NCI-H1436 (cell line): ENCODE measurements at places on chromosomes 3 and 15.

- DNase-seq = no peak
These were observed 429.6 kb upstream of the MDFIC2 start for GRCh38 chr3:70742081-70742480.

GRCh38 chr3:15653321-15653720, 51.8 kb downstream of the BTD start:
- DNase-seq = no peak

DNA sequence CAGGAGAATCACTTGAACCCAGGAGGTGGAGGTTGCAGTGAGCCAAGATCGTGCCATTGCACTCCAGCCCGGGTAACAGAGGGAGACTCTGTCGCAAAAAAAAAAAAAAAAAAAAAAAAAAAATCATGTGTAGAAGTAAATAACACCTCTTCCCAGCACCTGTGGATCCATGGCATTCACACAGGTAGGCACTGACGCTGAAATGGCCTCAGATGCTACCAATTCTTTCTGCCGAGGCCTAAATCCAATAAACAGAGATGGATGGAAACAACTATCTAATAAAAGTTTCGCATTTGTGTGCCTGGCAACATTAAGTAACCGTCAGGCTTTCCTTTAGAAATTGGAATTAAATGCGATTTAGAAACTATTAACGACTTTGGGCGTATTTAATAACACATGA, 10.3 kb upstream of the LRRC2 start:
- DNase-seq = no peak

DNA sequence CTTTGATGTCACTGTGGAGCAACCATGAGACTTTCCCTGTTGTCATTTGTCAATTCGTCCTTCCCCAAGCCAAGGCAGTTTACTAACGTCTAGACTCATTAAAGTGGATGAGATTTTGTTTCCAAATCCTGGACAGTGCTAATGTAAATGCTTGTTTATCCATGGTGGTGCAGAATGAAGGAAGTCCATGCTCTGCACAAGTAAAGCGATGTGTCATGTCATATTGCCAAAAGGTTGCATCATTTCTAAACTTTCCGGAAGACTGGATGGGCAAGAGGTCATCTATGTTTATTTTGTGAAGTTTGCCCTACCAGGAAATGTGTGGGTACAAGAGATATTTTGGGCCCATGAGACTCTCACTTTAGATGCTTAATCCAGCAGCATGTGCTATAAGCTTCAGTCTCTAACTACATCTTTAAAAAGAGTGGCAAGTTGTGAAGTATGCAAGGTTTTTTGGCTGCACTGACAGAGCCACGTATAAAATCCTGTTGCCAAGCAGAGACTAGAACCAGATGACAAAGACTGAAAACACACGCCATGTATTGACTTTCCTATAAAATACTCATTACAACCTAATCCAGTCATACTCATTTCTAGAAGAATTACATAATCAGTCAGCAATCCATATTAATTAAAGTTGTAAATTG, 72.1 kb upstream of the FNDC3B start:
- no peak for DNase-seq

DNA sequence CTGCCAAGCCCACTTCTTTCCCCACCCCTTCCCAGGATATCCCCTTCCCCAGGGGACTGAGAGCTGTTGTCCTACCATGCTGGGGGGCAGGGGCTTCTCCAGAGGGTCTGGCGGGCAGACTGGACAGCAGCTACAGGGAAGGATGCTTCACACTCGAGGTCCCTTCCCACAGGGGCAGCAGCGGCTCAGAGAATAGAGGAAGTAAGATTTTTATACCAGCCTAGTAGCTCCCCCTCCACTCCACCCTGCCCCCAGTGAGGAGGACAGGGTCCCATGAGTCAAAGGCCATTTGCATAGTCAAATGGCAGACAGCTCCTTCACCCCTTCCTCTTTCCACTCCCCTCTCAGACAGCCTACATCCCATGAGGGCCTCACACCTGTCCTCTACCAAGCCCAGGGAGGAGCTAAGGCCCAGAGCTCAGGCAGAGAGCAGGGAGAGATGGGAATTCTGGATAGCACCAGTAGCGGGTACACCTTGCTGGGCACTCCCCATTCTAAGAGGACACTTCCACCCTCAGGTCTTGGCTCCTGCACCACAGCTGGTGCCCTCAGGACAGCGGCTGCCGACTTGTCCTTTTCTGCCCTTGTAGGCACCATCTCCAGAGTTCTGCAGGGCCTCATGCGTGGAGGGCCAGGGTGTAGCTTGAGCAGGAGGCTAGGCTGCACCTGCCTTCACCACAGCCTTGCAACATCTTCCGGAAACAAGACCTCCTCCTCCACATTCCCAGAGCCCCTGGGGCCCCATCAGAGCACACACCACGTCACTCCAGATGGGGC, at the start of gene TLR9:
TLR9 (minus strand) TSS at position 194 of the 777 bp plus-strand sequence; CDS start at position 78, 116 bp downstream.
- DNase-seq = peak; percentile 38

- DNase-seq = no peak
These were observed 441.0 kb downstream of the TUSC7 start for GRCh38 chr3:117150628-117151027.

DNA sequence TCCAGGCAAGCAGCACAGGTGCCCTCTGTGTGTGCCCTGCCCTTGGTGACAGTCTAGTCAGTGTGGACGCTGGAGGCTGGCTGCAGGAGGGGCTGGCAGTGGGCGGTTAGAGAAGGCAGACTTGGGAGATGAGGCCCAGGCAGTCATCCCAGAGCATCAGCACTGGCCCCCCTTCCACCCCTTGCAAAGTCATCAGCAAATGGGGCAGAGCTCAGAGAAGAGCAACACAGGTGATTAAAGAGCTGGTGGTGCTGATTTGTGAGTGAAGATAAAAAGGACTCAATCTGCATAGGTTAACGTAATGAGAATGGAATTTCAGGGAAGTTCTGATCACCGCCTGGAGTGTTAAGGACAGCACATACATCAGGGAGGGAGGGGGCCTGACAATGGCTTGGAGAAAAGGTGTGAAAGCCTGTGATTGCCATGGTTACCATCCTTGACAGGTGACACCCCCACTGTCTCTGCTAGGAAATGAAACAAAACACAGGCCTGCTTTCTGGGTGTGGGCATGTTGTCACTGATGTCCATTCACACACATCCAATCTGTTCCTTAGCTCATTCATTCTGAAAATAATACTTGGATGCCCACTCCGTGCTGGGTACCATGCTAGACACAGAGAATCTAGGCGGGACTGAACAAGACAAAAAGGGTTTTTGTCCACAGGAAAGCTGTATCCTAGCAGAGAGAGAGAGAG, 269.6 kb upstream of the ST8SIA2 start:
- no peak for DNase-seq

DNA sequence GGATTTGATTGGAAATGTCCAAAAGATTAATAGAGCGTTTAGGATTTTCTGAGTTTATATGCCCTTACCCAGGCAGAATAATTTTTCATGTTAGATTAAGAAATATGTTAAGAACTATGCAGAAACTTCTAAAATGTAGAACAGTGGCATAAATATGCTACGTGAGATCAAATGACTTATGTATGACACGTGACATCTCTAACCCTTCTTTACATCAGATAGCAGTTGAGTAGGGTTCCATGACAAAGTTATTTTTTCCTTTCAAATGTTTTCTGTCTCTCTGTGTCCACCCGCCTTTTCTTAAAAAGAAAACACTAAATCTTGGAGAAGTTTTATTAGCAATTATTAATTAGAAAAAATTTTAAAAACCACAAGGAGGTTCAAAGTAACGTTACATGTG, 8.6 kb upstream of the TFG start:
- no peak for DNase-seq

DNA sequence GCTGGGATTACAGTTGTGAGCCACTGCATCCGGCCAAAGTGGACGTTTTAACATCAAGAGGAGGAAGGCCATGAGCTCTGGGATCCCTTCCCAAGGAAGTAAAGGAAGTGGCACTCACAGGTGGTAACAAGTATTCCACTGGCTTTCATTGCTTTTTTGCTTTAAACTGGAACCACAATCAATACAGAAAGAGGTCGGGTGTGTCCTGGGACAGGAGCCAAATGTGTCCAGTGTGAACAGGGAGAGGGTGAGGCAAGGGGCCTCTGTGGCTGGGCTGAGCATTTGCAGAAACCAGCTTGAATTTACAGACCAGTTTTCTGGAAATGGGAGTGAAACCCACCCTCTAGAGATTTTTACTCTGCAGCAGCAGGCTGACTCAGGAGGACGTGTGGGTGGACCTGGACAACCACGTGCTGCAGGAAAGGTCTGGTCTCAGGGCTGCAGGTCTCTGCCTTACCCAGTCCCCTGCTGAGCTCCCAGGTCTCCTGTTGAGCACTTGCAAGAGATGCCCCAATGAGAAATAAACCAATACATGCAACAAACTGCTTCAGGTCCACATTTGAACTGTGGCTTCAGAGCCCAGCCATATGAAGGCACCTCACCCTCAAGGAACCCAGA, 42.8 kb upstream of the TMEM115 start:
- no peak for DNase-seq

DNA sequence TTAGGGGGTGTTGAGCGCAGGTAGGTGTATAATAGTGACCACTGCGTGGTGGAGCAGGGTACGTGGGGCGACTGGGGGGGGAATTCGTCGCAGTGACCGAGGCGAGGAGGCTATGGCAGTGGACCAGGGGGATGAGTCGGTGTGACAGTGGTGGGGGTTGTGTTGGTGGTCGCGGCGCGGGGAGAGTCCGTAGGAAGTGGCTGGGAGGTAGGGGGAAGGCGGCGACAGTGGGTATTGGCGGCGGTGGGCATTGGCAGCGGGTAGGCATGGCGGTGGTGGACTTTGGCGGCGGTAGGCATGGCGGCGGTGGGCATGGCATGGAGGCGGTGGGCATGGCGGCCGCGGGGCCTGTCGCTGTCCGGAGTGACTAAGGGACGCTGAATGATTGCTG, 739 bp downstream of the SNRPN start:
- DNase-seq = no peak

GRCh38 chr15:70340494-70340870, 242.8 kb upstream of the TLE3 start:
- no peak for DNase-seq

DNA sequence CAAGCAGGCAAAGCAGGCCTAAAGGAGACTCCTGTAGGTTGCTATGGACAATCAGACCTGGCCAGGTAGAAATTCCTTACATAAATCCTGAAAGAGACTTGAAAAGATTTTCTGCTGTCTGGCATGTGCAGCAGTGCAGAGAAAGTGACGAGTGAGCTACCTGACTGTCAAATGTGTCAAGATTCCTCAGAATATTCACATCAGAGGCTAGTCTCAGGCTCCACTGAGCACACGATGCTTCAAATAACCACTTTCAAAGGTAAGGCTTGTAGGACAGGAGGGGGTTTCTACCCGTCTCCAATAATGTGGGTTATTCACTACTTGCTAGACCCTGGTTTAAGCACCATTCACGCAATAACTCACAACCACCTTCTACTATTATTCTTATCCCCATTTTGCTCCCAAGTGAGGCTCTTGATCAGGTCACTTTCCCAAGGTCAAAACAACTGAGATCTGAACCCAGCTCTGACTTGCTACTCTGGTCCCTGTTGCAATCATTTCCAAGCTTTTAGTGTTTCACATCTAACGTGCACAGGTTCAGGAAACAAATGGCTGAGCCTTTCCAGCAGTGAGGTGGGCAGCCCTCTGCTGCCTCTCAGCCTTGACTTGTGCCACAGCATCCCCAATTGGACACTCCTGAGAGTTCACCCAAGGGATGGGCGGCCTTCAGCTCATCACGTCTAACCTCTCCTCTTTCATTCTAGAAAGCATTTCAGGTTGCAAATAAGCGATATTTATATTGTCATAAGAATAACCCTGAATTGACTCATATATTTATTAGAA, 329.9 kb upstream of the WNT5A start:
- no peak for DNase-seq

GRCh38 chr3:114632757-114633424, 339.1 kb downstream of the TIGIT start:
- DNase-seq = no peak

GRCh38 chr3:59809710-59810444, 760.1 kb upstream of the CFAP20DC start:
- DNase-seq = peak; percentile 4

- no peak for DNase-seq
These were observed 133.6 kb downstream of the UACA start for GRCh38 chr15:70629735-70630273.

DNA sequence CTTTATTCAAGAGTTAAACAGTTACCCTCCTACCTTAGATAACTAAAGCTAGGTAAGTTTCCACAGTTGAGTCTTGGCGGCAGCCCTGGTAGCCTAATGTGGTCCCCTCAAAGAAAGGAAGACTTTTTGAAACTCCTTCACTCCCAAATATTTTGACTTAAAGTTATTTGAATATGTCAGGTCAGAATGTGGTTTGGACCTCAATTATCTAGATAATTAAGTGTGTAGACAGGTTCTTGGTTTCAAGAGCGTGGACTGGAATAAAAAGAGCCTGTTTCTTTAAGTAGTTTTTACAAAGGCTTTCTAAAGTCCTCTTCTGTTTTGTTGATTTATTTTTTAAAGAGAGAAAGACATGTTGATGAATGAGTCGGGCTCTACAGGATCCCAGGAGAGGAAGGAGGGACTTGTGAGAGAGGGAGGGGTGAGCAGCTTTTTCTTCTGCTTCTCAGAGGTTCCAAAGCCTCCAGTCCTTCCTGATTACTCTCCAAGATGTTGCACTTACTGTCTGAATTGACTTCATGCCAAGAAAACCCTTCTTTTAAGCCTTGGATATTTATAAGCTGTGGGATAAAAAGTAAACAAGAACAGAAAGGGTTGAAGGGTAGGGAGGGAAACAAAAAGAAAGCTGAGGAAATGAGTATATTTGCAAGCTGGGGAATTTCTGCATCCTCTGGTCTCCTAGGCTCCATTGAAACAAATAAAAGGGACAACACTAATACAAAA, 457.4 kb downstream of the IGSF11 start:
- no peak for DNase-seq

DNA sequence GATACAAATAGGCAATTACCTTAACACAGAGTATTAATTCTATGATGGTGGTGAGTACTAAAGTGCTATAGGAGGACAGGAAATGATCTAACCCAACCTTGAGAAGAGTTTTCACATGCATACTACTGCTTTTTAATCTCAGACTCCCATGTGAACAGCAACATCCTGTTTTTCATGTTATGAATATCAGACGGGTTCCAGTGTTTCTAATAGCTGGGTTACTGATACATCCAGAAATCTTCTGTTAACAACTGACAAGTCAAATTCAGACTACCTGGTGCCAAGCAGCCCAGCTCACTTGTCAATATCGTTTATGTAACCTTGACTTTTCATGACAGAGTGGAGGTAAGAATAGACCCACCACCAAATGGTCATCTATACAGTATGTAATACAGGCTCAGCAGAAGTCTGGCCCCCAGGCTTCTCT, 220.2 kb upstream of the COL8A1 start:
- DNase-seq = no peak

- no peak for DNase-seq
These were observed 11.2 kb upstream of the RNU6-1 start for GRCh38 chr15:67850994-67851571.

DNA sequence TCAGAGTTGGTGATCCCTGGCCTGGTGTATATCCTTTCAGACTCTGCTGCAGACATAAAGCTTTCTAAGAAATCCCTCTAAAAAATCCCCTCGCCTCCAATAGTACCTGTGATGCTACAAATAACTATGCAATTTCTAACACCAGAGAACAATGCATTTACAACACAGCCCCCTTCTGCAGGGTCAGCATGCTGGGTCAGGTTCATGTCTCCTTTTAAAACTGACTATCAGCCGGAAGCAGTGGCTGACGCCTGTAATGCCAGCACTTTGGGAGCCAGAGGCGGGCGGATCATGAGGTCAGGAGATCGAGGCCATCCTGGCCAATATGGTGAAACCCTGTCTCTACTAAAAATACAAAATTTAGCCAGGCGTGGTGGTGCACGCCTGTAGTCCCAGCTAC, 77.0 kb upstream of the SPATA12 start:
- no peak for DNase-seq

- DNase-seq = no peak
These were observed 218.2 kb upstream of the TPM1 start for GRCh38 chr15:62824111-62825015.

- no peak for DNase-seq
These were observed 575.4 kb upstream of the GOLIM4 start for GRCh38 chr3:168671091-168671490.
